DMS 273 treated with DMSO at 0.1 percent for 48 hours (cell line): ENCODE measurements at places on chromosomes 16 and 17.

- DNase-seq: no peak
These were observed 55.4 kb downstream of the CFDP1 start for GRCh38 chr16:75377729-75378386.

GRCh38 chr16:80346111-80346632 lies 194.6 kb upstream of the DYNLRB2 start:
- no peak for DNase-seq

DNA sequence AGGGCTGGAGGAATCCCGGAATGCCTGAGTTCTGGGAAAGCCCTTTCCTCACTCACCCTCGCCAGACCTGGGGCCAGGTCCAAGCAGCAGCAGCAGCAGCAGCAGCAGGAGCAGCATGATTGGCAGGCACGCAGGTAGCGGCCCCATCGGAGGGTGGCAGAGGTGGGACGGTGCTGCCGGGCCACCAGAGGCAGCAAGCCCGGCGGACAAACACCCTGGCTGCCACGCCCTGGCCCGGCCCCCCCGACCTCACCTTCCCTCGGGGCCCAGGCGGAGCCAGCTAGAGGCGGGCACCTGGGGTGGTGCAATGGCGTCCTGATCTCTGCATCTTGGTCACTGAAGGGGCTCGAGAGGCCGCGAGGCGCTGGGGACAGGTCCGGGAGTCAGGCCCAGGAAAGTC lies 122.4 kb downstream of the LAT start:
- no peak for DNase-seq

- no peak for DNase-seq
These were observed 13.4 kb upstream of the BAHCC1 start for GRCh38 chr17:81381632-81382577.

DNA sequence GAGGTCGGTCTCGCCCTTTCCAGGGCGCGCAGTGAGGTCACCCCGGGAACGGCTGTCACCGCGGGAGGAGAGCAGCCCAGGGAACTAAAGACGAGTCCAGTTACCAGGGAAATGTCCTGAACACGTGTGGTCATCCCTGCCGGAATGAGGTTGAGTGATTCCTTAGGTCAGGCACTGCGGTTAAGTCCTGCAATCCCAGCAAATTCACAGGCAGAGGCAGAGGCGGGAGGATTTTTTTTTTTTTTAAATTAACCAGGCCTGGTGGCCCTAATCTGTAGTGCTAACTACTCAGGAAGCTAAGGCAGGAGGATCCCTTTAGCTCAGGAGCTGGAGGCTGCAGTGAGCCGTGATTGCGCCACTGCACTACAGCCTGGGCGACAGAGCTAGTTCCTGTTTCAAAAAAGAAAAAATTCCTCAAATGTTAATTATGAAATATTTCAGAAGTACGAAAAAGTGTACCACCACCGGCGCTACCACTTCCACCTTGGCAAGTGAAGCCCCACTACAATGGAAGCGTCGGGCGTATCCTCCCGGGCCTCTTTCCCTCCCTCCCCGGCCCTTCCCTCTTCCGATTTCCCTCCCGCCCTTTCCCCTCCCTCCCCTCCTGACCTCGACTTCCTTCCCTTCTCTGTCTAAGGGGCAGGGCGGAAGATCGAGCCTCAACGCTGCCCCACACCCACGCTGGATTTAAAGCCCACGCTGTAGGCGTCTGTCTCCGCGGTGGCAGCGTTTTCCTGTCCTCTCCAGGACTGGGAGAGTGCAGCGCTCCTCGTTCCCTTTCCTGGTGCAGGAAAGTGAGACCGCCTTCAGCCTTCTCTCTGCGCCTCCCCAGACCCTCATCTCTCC lies 27.3 kb downstream of the SLFN11 start:
- DNase-seq: no peak

- DNase-seq: no peak
These were observed 180.8 kb upstream of the IRX3 start for GRCh38 chr16:54467398-54467797.

DNA sequence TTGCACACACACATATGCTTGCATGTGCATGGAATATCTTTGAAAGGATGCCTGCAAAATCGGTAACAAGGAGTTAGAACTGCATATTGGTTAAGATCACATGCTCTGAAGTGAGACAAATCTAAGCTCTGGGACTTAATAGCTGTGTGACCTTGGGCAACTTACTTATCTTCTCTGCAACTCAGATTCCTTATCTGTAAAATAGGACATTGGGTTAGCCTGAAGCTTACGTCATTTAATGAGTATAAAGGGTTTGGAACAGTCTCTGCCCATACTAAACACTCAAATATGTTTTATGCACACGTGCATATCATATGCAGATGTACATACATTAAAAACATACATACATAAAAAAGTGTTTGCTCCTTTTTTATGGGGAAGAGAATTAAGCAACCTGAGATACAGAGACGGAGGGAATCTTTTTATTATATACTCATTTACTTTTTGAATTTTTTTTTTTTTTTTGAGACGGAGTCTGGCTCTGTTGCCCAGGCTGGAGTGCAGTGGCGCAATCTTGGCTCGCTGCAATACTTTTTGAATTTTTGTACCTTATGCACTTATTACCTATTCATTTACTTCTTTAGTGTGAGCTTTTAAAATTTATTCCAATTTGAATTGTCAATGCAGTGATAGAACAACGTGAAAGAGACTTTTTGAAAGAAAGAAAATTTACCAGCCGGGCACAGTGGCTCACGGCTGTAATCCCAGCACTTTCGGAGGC lies 206.2 kb downstream of the CCDC182 start:
- no peak for DNase-seq

DNA sequence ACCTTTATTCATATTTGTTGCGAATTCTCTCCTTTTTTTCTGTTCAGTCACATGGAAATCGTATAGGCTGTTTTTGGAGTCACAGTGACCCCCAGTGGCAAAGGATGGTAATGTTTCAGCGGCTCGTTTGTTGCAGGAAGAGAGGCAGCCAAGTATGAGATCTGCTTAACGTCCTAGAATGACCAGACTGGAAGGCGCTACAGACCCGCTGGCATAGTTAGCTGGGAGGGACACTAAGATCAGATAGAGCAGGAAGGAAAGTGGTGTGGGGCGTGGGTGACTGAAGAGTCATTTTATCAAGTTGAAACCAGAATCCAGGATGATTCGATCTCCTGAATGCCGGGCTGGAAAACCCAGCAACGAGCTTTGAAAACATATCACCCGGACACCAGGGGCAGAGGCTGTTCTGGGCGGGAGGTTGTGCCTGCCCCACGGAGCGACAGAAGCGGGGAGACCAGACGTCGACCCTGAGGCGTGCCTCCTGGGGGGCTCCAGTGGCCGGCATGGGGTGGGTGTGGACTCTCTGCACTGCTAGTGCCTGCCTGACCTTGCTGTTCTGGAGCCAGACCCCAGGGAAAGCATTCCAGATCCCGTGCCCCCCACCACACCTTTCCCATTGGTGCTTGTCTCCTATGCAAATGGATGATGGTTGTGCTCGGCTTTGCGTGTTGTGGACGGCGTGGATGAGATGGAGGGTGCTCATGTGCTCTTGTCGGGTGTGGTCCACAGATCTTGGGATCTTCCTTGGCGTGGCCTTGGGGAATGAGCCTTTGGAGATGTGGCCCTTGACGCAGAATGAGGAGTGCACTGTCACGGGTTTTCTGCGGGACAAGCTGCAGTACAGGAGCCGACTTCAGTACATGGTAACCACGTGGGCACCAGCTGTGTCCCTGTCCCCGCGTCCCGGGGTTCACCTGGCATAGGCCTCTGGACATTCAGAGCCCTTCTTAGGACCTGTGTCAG lies 7.7 kb downstream of the IL34 start:
- DNase-seq: peak; percentile 71
